HL-60 (cell line): ENCODE measurements at places on chromosomes 4 and X.

DNA sequence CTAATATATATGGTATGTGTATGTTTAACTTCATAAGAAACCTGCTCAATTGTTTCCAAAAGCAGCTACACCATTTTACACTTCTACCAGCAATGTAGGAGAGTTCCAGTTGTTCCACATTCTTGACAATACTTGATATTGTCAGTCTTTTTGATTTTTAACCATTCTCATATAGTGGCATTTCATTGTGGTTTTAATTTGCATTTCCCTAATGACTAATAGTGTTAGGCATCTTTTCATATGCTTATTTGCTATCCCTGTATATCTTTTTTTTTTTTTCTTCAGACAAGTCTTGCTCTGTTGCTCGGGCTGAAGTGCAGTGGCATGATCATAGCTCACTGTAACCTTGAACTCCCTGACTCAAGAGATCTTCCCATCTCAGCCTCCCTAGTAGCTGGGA is 58.2 kb upstream of the TRIM2 start:
- DNase-seq, result no peak

DNA sequence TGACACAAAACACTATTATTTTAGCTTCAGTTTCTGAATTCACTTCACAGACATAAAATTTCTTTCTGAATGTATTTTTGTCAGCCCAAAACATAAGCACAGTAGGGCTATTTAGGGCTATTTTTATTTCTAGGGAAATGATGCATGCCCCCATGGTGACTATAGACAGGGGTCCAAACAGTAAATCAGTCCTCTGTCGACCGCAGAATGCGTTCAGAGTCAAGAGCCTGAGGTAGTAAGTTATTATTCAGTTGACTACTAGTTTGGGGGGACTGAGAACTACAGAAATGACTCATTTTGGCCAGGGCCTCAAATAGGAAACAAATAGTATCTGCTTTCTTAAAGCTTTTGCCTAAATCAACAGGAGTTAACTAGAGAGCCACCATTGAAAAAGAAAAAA is 414.4 kb downstream of the AFF2 start:
- no peak for DNase-seq

DNA sequence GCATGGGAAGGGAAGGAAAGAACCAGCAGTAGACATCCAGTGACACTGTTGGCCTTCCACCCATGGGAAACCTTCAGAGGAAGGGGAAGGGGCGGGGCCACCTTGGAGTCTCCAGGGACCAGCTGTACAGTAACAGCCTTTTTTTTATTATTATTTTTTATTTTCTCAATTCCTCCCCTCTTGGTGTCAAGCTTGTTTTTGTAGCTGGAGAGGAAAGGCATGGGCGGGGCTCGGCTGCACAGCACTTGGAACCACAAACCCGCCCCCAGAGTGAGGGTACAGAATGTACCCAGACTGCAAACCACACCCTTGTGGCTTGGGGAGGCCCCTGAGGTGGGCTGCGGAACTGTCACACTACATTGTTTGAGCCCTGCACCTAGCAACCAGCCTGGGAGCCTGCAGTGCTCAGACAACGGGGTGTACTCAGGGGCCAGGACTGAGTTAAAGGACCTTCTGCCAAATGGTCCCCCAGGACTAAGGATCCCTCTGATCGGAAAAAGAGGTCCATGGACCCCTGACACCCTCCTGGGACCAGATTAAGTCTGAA is 45.7 kb downstream of the PRPS1 start:
- DNase-seq, result peak; percentile 82

DNA sequence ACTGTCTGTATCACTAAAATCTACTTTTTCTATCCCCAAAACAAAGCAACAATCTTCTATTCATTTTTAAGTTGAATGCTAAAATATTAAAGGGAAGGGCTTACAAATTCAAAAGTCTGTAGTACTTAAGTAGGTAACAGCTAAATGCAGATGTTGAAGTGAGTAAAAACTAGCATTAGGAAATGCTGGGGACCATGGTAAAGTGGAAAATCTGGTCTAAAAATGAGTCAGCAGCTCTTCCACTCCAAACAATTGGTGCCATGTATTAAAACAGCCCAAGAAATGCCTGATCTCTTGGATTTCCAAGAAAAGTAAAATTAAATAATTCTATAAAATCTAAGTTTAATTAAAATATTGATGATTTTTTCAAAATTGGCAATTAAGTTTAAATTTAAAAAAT is 73.3 kb upstream of the PPP3CA start:
- DNase-seq, result no peak

DNA sequence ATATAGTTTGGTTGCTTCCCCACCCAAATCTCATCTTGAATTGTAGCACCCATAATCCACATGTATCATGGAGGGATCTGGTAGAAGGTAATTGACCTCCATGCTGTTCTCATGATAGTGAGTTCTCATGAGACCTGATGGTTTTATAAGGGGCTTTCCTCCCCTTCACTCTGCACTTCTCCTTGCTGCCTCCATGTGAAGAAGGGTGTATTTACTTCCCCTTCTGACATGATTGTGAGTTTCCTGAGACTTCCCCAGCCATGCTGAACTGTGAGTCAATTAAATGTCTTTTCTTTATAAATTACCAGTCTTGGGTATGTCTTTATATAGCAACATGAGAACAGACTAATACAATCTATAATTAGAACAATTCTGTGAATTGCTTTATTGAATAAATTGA is 11.9 kb upstream of the DCAF4L1 start:
- DNase-seq, result peak; percentile 33
